Right lobe of liver (tissue), 6 donors: ENCODE measurements at places on chromosomes 5 and 9. TPM values are rescaled to one million over a fixed set of nuclear protein-coding genes. Genes with fewer than 3 reads are reported as not detected.

PCDHB16 gene
- 0.51 TPM for total RNA-seq

PDGFRB gene
- total RNA-seq, result 9.0 TPM

PSMB7 gene
- total RNA-seq, result 96.8 TPM

FNIP1 gene
- total RNA-seq, result 25.2 TPM

CARD9 gene
- 1.6 TPM for total RNA-seq

TEX10 gene
- 2.5 TPM for total RNA-seq

ADCY2 gene
- total RNA-seq, result not detected

SPATA31A3 gene
- total RNA-seq, result not detected

TRIP13 gene
- 0.49 TPM for total RNA-seq

S100Z gene
- total RNA-seq, result not detected

KLF9 gene
- 74.7 TPM for total RNA-seq

ADGRD2 gene
- total RNA-seq, result not detected

HARS2 gene
- 13.6 TPM for total RNA-seq

IFNB1 gene
- total RNA-seq, result not detected
